ENCODE measurements at places on chromosomes 6 and 20.
A peak's percentile ranks its signal among the peaks of the same experiment; 100 is the strongest.

GRCh38 chr6:42909835-42910234 is 6.0 kb upstream of the PTCRA start:
- no peak for DNase-seq

DNA sequence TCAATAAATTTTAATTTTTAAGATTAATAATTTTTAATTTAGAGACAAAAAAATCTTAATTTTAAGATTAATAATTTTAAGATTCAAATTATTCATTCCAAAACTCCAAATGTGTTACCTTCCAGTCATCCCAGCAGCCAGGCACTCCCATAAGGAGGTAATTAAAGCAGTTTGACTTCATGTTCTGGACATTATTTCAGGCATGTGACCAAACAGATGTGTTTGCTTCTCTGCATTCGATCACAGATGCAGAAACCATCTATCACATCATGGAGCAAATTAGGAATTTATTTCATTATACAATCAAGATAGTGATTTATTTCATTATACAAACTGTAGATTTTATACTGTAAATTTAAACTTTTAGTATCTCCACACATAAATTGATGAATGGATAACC is 150.3 kb downstream of the AKAP7 start:
- no peak for DNase-seq

GRCh38 chr6:152745509-152746171 is 5.0 kb upstream of the VIP start:
- no peak for DNase-seq

DNA sequence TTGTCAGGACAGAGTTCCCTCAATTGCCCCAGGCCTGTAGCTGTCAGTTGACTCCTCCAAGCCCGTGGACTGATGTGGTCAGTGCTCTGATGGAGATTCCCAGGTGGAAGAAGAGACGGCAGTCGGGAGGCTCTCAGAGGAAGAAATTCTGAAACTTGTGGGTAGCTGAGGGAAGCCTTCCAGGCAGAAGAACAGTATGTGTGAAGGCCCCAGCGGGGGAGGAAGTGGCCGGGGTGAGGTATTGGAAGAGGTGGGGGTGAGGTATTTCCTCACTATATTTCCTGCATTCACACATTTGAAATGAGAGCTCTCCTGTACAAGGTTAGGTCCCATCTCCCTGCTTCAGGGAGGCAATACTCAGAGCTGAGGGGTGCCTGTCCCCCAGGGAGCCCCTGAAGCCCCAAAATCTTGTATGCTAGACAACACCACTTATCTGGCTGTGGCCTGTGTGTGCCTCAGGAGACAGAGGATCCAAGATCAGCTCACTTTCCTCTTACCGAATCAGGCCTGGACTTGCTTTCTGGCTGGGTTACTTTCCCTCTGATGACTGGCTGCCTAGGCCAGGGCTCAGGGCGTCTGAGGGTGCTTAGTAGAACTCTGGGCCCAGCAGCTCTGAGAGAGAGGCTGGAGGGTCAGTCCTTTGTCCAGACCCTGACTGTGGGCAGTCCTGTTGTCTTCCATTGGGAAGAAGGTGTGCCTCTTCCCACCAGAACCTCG is 49.3 kb upstream of the MYL9 start:
- DNase-seq: no peak

DNA sequence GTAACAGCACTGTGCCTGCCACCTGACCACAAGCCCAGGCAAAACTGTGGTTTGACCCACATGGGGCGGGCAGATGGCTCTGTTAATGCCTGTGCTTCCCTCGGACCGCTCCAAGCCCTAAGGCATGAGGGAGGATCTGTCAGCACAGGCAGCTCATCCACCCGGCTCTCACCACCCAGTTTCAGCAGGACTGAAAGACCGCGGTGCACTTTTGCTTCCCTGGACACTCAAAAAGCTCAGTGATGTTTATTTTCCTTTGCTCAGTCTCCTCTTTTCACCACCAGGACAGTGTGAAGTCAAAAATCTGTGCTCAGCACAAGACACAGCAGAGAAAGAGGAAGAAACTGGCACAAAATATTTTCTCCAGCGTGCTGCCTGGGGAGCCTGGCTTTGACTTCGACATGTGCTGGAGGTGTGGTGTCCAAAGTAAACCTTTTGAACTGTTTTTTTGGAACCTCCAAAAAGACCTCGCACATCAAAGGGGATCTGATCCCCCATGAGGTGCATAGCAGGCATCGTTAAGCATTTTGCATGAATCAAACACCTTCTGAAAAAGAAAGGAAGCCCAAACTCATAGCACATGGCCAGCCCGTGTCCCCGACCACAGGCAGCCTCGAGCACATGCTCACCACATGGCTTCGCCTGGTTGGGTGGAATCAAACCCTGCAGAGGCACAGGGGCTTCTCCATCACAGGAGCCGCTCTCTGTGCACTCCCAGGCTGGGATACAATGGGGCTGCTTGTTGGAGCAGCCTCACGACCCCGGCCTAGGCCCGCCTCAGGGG is 441.7 kb upstream of the JARID2 start:
- DNase-seq: no peak

DNA sequence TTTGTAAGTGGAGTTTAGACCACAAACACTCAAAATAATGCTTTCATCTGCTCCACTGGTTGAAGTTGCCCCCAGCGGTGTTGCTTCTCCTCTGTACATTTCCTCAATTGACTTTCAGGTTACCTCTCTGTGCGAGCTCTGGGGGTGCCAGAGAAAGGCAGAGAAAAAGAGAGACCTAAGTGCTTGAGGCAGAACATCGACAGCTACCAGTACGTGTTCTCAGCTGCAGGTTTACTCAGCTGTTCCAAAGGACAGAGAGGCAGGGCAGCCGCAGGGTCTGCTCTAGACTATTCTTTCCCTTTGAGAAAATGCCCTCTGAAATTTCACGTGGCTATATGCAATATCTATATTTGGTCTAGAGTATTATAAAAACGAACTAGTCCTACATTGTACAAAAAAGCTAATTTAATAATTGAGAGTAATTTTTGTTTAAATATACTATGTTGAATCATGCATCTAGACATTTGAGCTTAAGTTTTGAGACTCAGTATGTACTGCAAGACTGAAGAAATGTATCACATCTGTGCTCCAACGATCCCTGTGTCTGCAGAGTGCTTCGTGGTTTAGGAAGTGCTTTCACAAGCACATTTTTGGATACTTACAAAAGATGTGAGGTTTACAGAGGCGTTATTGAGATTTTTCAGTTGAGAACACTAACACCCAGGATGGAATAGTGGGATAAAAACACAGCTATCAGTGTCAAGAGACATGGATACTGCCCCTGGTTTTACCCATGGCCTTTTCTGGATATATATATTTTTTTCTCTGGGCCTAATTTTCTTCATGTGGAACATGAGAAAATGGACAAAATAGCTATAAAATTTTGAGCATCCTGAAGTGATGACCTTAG is 453.6 kb upstream of the FLRT3 start:
- DNase-seq: no peak

GRCh38 chr20:38766071-38766470 is 17.8 kb downstream of the ACTR5 start:
- no peak for DNase-seq

DNA sequence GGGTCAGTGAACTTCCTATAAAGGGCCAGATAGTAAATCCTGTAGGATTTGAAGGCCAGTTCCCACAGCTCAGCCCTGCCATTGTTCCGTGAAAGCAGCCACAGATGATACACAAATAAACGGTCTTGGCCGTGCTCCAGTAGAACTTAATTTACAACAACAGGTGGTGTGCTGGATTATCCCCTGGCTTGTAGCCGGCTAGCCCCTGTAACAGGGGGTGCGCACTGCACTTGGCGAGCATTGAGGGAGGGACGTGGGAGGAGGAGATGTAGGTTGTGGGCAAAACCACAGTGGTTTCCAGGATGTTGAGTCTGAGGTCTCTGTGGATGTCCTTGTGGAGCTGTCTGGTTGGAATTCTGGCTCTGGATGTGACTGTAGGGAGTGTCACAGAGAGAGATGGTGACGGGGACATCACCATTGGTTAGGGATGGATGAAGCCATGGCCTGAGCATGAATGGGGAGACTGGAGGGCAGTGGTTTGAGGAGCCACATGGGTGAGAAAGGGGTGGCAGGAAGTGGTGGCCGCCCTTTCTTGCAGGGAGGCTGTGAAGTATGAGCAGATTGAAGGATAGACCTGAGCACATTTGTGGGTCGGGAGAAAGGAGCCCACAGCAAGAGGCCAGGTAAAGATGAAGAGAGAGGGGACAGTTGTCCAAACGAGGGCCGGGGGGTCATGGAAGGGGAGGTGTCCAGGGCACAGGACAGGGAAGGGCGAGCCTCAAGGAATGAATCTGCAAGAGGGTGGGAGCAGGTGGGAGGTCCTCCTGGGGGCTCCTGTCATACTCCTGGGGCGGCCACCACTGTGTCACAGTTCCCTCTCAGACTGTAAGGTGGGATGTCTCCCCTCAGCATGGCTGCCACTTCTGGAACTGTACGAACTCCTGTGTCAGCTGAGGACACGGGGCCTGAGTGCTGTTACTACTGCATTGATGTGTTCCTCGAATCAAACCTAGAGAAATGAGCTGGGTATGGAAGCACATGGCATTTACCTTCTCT is 53.6 kb downstream of the CDH26 start:
- DNase-seq: no peak

GRCh38 chr20:43844778-43845614 is 69.7 kb upstream of the TOX2 start:
- DNase-seq: peak; percentile 52

DNA sequence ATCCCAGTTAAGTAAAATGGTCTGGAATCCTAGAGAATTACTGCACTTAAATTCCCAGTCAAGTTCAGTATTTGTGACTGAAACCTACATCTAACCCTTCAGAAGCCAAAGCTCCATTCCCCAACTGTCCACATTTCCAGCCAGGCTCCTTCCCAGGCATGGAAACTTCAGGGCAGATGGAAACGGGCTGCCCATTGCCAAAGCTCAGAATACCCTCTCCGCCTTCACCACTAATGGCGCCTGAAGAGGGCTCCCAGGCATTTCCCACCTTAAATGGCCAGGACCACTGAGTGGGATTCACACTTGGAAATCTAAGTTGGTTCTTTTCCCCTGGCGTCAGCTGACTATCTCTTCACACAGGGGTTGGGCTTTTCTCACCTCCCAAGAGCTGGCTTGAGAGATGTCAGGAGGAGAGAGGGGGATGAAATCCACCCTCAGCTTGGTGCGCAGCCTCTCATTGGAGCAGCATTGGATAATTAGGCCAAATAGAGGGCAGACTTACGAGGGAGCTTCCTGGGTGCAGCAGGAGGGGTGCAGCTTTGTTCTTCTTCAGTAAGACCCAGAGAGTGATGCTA is 82.9 kb downstream of the ANKRD60 start:
- no peak for DNase-seq

DNA sequence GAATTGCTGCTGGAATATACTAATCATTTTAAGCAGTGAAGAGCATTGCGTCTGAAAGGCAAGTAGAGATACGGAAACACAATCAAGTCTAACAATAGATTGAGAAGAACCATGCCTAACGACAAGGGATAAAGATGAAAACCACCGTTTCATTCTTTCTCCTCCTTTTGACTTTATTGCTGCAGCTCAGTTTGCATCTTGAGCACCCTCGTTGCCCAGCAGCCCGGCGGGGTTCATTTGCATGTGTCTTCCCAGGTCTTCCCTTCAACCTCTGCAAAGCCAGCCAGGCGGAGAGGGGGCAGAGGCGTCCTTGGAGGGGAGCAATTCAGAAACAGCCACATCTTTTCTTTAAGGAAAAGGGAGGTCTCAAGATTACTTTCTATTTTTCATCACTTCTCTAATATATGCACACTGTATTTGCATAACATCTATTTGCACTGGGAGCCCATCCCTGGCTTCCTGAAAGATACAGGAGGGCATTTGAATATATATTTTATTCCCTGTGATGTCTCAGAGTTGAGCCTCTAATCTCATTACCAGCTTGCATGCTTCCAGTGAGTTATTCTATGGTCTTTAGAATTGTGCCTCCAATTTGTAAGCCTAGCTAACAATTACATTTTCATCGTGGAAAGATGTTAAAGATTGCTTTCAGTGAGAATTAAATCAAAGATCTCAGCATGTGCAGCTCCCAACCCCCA is 18.7 kb upstream of the PXDC1 start:
- no peak for DNase-seq

- no peak for DNase-seq
Observed at GRCh38 chr6:127950566-127951145, 49.8 kb upstream of the THEMIS start.

GRCh38 chr6:108721286-108721685 is 126.9 kb upstream of the ARMC2 start:
- no peak for DNase-seq

- DNase-seq: no peak
Observed at GRCh38 chr6:28349344-28349891, 329 bp upstream of the ZKSCAN3 start.

- DNase-seq: no peak
Observed at GRCh38 chr6:105981002-105981887, 104.9 kb upstream of the PRDM1 start.

GRCh38 chr6:155042983-155043382 is 47.9 kb downstream of the TIAM2 start:
- DNase-seq: no peak

DNA sequence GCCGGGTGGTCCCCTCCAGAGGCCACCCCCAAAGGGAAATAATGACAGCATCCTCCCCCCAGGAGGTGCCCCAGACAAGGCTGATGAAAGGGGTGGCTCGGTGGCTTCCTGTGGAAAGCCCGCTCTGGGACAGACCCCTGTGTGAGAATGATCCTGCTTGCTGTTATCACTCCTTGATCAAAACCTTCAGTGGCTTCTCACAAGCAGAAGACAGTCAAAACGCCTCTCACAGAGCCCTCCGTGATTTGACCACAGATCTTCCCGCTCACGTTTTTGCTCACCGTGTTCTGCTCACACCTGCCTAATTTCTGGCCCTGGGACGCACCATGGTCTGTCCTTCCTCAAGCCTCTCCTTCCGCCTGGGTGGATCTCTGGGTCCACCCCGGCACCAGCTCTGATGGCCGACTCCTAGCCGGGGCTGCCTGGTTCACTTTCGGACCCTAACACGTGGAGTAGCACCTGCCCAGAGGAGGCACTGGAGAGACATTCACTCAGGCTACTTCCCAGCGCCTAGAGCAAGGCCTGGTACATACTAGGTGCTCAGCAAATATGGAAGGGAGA is 210.4 kb downstream of the ANKRD60 start:
- no peak for DNase-seq

- DNase-seq: no peak
Observed at GRCh38 chr20:48319943-48320584, 507.7 kb downstream of the PREX1 start.

- DNase-seq: no peak
Observed at GRCh38 chr6:75142721-75143120, 63.1 kb downstream of the COL12A1 start.

GRCh38 chr6:105786890-105787655 is 299.1 kb upstream of the PRDM1 start:
- DNase-seq: no peak

DNA sequence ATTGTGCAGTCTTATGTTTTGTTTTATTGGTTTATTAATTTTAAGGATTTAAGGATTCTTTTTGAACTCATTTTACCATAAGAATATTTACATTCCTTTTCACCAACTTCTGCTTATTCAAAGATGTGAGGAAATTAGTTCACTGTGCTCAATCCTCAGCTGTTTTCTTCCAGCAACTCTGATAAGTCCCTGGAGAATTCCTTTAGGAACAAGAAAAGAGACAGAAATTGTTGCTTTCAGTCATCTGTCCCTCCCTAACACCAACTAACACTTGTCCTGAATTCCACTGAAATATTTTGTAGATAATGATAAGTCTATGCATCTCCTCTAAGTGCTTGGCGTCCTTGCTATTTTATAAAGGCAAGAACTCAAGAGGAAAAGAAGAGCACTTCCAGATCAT is 334.8 kb upstream of the MARCKS start:
- DNase-seq: no peak

Data from H54 (cell line).